ENCODE measurements at places on chromosomes 7 and 10.

DNA sequence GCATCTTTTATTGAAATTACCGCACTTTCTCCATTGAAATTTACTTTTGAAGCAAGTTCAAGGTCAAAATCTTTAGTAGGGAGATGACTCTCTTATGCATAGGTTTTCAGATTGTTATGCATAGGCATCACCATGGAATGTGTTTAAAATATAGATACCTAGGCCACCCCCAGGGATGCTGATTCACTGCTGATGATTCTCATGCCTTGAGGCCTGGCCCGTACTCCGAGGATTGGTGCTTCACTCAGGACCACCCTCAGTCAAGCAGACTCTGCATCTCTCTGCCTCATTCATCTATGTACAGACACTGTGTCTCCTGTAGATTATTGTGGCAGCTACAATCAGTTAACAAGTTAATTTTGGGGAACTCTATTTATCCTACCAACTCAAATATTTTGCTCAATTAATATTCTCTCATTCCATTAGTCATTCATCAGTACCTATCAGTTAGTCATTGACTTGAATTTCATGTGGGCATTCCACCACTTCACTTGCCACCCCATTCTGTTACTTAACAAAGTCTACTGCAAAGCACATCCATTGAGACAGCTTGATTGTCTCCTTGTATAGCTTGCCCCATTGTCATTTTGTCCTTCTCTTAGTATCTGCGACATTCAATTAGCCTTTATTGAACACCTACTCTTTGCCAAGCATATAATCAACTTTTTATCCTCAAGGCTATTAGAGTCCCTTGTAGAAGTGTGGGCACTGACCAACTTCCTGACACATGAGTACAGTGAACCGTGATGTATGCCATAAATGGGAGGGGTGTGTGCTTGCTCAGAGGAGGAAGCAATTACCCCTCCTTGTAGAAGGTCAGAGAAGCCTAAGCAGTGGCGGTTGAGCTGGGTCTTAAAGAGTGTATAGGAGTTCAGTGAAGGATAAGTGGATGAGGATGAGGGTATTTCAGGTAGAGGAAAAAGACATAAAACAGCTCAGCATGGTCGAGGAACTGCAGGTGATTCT, 255.6 kb upstream of the BMPER start:
- no peak for DNase-seq

GRCh38 chr10:62433181-62433692, 59.1 kb downstream of the ZNF365 start:
- DNase-seq, result peak; percentile 72

- no peak for DNase-seq
Observed at GRCh38 chr7:85641331-85641730, 454.5 kb upstream of the SEMA3D start.

GRCh38 chr10:21285742-21286331, 239.6 kb downstream of the SKIDA1 start:
- DNase-seq, result no peak

- no peak for DNase-seq
Observed at GRCh38 chr7:7821517-7821916, 103.1 kb upstream of the RPA3 start.

GRCh38 chr10:52213321-52213752, 100.7 kb upstream of the DKK1 start:
- no peak for DNase-seq

GRCh38 chr7:87113077-87113476, 39.2 kb upstream of the DMTF1 start:
- no peak for DNase-seq

DNA sequence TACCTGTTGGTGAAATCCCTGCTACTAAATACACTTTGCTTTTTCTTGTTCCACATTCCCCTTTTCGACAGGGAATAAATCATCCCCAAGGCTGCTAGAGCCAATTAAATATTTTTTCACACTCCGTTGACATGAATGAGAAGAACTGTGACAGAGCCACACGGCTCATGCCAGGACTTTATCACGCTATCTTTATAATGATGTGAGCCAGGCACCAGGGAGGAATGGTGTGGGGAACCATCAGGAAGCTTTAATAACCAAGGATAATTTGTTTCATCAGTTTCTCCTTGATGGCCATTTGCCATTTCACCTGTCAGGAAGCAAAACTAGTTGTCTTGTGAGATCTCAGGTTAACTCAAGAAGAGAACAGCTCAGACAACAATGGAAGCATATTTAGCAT, 193.0 kb upstream of the C7orf33 start:
- no peak for DNase-seq

- DNase-seq, result no peak
Observed at GRCh38 chr7:27810186-27810585, 70.2 kb downstream of the TAX1BP1 start.

- DNase-seq, result no peak
Observed at GRCh38 chr7:121621937-121622336, 225.8 kb upstream of the FAM3C start.

DNA sequence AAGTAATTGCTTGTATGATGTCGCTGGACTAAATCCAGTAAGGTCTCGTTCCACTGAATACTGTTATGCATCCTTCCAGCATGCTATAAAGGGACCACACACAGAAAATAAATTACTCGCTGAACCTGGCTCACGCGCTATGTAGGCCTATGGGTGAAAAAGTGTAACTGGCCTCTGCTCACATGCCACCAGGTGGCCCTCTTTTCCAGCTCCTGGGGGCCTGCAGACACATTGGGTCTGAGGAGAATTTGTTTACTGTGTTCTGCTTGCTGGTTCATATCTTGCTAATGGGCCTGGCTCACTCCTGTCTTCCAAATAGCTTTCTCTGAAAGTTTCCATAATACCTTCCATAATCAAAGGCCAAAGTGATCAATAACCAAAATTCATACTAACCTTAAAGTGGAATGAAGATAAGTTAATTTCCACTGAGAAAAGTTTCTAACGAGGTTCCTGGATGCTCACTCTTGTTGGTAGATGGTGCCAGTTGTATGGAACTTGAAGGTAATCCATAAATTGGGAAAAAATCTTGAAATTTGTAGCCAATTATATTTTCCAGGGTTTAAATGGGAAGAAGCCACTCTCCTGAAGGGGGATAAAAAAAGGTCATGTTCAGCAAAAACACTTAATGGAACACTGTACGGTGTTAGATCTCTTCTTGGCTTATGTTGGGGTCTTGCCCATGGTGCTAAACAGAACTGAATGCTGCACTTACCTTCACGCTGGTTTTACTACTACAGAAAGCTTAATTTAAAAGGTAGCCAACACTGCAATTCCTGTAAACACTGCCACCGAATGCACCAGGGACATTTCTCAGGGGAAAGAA, 27.0 kb upstream of the ZPBP start:
- DNase-seq, result no peak

DNA sequence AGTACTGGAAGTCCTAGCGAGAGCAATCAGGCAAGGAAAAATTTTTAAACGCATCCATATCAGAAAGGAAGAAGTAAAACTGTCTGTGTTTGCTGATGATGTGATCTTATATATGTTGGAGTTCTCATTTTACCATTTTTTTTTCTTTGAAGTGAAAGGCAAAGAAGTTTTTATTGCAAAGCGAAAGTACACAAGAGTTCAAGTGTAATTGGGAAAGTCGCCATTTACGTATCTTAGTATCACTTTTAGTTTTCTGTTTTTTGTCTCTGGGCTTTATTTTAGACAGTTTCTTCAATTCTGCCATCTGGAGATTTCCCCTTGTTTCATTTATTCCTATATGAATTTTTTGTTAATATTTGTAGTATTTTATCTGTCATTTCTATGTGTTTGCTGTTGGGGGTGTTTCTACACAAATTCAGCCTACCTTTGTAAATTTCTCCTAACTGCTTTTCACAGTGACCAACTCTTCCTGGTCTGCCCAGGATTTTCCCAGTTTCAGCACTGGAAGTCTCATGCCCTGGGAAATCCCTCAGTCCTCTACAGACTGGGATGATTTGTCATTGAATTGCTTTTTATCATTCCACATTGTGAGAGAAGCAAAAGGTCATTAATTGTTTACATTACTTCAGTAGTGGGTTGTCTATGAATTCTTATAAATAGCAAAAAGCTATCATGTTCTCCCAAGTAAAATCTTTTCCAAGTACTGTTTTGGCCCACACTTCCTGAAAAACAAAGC, 23.2 kb downstream of the BET1 start:
- no peak for DNase-seq

GRCh38 chr7:77837966-77838365, 39.4 kb downstream of the PHTF2 start:
- DNase-seq, result no peak

DNA sequence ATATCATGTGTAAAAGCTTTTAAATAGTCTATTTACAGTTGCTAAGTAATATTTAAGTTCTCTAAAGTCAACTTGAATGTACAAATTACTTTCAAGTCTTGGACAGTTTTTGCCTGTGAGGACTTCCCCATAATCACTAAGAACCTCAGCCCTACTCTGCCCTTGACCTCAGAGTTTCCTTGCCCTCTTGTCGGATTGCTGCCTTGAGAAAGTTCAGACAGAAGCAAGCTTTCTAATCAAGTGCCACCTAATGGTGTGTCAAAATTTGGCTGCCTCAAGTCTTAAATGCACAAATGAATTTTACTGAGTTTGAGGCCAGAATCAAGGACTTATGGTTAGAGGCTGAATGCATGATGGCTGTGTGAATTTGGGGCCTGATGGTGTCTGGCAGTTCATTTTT, 88.3 kb upstream of the KAT6B start:
- DNase-seq, result no peak

- no peak for DNase-seq
Observed at GRCh38 chr10:122733931-122734665, 34.5 kb upstream of the C10orf120 start.

DNA sequence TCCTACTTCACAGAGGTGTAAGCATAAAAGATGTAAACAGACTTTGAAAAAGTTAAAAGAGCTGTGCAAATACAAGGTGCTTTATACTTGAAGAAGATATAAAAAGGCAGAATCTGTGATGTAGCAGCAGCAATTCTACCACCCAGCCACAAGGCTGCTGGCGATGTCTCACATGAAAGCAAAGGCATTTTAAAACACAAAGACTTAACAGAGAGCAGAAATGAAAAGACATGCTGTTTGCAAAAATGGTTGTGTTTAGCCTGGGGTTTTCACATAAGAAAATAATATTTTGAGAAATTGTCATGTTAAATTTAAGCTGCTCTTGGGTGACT, 85.5 kb upstream of the ZNF800 start:
- no peak for DNase-seq

DNA sequence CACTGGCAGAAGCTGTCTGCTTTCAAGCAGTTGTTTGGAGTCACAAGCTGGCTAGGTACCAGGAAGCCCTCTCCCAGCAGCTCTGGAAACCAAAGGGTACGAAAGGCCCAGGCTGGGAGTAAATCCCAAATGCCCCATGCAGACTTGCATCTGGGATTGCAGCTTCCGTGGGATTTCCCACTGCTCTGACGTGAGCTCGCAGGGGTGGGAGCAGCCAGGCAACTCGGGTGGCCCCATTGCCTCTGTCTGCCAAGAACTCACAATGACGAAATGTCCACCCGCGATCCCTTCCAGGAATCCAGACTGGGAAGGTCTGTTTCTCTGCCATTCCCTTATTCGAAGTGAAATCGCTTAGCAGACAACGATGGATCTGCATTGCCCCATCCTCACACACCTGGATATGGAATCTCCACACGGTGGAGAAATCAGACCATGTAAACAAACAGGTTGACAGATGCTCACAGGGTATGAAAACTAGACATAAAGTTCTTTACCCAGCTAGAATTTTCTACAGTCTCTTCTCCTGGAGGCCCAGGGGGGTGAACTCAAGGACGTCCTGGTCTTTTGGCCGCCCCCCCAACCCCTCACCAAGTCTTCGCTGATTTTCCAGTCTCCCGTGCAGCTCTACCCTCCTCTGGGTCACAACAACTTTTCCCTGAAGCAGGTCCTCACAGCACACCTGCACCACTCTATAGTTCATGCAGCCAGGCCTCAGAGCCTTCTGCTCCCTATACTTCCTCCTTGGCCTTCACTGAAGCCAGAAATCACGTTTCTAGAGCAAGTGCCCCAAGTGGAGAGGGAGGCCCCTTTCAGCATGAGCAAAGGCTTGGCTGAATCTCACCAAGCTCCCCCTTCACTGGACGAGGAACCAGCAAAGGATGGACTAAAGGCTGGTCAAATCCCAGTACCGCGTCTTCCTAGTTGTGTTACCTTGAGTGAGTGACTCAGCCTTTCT, 20.0 kb downstream of the SH3PXD2A start:
- DNase-seq, result no peak

GRCh38 chr7:78037603-78038002, 239.0 kb downstream of the PHTF2 start:
- no peak for DNase-seq

DNA sequence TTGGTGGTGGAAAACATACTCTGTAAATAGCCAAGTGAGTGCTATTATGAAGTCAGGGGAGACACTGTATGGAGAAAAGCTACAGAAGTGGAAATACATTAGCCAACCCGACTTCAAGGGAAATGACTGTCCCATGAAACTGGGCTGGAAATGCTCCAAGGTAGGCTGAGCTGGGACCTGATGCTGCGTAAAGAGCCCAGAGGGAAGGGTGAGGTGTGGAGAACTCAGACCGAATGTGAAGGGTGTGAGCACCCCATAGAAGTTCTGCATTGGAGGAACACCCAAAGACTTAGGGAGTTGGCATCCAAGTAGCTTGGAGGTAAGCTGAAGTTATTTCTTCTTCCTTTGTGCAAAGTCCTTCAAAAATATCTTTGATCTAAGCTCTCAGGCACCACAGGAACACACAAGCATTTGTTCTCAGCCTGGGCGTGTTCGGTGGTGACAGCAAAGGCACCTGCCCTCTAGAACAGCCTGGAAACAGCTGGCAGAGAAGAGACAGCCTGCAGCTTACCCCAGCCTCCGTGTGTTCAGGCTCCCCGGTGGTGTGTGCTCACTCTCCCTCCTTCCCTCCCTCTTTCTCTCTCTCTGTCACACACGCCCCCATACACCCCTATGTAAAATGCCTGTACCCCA, 19.1 kb upstream of the GJD4 start:
- DNase-seq, result no peak

Measured in dorsolateral prefrontal cortex (tissue), 122 donors.